Stimulated activated CD8-positive, alpha-beta memory T cell treated with anti-CD3 and anti-CD28 coated beads, Interleukin-12 subunit alpha, Interleukin-12 subunit beta, amount 100 ng/mL, for 1 hour (primary cell): ENCODE measurements at places on chromosomes 12 and 14.

- no peak for DNase-seq
These were observed 9.5 kb upstream of the CDKN3 start for GRCh38 chr14:54387328-54387727.

DNA sequence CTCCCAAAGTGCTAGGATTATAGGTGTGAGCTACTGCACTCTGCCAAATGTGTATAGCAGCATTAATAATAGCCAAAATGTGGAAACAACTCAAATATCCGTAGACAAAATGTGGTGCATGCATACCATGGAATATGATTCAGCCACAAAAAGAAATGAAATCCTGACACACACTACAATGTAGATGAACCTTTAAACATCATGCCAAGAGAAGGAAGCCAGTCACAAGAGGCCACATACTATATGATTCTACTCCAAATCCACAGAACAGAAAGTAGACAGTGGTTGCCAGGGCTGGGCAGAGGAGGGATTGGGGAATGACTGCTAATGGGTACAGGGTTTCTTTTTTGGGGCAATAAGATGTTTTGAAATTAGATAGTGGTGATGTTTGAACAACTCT, 7.7 kb upstream of the TMED2 start:
- DNase-seq, result no peak

DNA sequence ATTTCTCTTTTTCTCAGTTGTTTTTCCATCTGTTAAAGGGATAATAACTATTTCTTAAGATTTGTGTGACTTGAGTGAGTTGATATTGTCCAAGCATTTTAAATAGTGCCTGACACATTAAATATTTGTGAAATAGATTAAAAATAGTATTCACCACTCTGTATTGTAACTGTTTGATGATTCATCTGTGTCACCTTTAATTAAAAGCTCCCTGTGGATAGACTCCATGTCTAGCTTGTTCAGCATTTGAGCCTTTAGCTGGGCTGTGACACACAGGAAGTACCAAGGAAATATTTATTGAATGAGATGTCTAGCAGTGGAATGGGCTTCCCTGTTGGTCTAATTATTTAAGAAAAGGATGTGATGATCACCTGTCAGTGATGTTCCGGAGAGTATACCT, 1.8 kb upstream of the GLIPR1L2 start:
- no peak for DNase-seq

DNA sequence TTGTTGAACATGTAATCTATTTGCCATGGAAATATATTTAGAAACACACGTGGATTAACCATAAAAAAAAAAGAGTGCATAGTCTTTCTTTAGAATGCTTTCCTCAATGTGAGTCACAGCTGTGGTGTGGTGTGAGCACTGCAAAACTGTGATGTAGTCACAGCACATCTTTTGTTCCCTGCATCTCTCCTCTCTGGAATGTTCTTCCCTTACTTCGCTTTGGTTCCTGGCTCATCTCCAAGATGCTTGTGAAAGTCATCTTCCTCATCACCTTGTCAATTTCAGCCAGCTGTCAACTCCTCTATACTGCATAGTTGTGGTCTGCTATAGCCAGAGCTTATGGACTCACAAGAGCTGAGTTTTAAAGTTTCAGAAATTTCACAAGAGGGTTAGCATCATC, 60.2 kb downstream of the STAB2 start:
- DNase-seq, result no peak

- DNase-seq, result no peak
These were observed 20.7 kb downstream of the PLEK2 start for GRCh38 chr14:67391268-67391667.

- DNase-seq, result no peak
These were observed 50.0 kb upstream of the TCL1A start for GRCh38 chr14:95763875-95764274.

- no peak for DNase-seq
These were observed 32.0 kb upstream of the CDKN3 start for GRCh38 chr14:54364555-54365415.

DNA sequence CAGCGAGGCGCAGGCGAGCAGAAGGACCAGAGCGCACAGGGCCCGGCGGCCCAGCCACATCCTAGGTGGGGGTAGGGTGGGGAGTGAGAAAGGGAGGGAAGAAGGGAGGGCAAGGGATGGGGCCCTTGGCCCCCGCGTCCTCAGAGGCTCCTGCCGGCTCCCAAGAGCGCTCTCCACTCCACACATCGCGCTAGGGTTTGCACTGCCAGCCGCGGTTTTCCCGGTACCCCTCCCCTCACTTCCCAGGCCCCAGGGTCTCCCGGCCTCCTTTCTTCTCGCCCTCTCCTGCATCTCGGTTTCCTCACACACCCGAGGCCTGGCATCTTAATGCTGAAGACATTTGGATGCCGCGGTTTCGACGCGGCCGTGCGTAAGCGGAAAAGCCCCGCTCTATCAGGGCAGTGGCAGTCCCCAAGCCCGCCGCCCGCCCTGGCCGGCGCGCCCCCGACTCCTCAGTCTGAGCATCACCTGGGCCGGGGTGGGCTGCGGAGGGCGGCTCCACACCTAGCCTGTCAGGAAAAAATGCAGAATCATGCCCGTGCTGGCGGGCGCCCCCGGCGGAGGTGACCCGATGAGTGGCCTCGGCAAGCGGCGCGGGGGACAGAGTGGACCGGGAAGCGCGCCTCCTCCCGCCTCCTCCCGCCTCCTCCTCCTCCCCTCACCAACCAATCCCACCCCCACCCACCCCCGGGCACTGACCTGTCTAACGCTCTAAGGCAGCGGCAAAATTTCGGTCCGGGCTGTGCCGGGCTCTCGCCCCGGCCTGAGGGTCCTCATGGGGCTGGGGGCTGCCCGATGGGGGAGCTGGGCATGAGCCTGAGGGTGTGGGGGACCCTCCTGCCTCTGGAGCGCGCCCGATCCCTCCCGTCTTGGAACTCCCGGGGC, 686 bp downstream of the B4GALNT1 start:
- DNase-seq, result no peak

DNA sequence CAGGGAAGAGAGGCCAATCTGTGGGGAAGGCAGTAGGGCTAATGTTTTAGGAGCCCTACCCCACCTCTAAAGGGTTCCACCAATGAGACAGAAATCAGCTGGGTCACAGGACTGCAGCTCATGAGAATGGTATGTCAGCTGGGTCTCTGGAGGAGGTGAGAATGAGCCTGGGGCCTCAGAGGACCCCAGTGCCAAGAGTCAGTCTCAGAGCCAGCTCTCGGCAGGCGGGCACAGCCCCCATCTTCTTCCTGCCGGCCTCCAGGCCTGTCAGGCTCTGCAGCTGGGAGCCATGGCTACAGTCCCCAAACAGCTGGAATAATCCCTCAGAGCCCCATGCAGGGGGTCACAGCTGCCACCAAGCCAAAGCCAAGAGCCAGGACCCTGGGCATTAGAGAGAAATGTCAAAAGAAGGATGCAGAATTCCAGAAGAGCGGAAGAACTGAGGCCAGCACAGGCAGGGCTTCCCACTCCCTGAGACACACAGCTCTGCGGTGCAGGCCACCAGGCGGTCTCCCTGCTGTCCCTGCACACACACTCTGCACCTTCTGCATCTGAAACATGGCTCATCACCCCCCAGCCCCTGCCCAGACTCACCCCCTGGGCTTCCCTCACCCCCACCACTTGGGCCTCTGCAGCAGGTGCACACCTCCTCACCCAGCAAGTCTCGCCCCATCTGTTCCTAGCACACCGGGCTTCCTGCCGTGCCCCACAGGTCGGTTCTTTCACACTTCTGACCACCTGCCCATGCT, 26.0 kb downstream of the ITPK1 start:
- DNase-seq, result no peak

GRCh38 chr12:54988402-54989054, 4.0 kb upstream of the TESPA1 start:
- DNase-seq, result no peak

DNA sequence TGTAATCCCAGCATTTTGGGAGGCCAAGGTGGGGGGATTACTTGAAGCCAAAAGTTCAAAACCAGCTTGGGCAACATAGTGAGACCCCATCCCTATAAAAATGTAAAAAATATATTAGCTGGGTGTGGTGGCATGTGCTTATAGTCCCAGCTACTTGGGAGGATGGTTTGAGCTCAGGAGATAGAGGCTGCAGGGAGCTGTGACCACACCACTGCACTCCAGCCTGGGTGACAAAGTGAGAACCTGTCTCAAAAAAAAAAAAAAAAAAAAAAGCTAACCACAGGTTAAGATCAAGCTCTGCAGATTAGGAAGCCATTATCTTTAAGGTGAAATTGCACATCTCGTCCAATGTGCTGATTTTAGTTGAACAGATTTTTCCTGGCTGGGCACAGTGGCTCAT, 23.7 kb upstream of the CERS5 start:
- DNase-seq, result no peak

DNA sequence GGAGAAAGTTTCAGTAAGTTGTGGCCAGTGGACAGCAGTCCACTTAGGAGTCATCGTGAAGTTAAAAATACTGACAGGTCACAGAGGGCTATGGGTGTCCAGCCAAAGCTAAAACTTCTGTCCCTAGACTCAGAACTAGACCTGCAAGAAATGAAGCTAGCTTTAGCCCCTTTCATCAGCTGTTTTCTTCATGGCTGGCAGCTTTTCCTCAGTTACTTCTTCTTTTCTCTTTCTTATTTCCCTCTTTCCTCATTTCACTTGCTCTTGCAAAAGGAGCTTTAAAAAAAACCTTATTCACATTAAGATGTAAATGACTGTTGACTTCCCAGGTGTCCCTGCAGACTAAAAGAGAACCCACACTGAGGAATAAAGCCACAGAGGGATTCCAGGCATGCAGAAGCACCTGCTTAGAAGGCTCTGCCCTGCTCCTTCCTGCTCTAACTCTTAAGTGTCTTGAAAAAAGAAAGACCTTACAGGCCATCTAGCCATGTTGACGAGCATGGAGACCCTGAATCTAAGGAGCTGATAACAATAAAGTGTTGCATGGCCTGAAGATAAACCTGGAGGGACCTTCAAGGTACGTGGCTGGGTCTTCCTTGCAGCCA, 69.7 kb upstream of the CCND2 start:
- DNase-seq, result no peak

DNA sequence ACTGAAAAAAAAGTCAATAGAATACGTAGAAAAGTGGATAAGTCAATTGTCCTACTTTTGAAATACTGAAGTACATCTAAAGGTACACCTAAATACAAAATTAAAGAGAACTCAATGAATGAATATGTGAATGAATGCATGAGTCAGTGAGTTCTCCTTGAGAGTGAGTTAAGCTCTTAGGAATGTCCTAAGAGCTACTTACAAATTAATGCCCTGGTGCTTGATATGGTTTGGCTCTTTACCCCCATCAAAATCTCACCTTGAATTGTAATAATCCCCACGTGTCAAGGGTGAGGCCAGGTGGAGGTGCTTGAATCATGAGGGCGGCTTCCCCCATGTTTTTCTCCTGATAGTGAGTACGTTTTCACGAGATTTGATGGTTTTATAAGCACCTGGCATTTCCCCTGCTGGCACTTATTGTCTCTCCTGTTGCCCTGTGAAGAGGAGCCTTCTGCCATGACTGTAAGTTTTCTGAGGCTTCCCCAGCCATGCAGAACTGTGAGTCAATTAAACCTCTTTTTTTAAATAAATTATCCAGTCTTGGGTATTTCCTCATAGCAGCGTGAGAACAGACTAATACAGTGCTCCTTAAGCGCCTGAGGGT, 192.2 kb upstream of the ARHGAP5 start:
- DNase-seq, result no peak

- no peak for DNase-seq
These were observed 39.8 kb upstream of the PWP1 start for GRCh38 chr12:107645630-107646333.

DNA sequence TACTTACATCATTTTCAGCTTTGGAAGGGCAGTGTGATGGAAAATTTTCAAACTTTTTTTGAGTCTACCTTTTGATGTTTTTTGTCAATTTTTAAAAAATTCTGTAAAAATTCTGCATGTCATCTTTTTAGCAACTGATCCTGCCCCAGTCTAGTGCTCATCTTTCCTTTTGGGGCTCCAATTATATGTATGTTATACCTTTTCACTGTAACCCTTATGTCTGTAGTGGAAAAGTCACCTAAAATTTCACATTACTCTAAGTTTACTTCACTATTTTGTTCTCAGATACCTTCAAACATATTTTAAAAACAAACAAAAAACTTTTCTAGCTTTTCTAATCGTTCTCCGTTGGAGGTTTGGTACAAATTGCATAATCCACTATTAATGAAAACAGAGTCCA, 32.5 kb upstream of the MYRFL start:
- DNase-seq, result no peak

GRCh38 chr12:40105265-40105514, 691 bp downstream of the SLC2A13 start:
- DNase-seq, result no peak

GRCh38 chr14:73685328-73685727, 28.9 kb downstream of the PNMA1 start:
- DNase-seq, result no peak

- DNase-seq, result no peak
These were observed 20.8 kb downstream of the TXNDC16 start for GRCh38 chr14:52531481-52531880.

DNA sequence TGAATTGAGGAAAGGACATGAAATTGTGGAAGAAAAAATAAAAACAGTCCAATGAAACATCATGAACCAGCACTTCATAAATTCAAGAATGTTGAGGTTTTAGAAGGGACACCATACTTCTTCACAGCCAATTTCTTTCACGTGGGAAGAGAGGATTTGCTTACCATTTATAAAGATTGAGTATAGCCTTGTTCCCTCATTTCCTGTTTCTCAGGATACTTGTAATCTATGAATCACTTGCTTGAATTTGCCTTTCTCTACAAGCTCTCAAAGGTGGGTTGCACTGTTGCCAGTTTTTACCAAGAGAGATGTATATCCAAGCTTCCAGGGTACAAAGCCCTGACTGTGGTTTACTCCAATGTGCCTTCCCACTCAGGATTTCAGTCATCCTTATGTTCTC, 116.1 kb downstream of the DUSP6 start:
- no peak for DNase-seq

- DNase-seq, result no peak
These were observed 76.3 kb upstream of the TBX3 start for GRCh38 chr12:114760151-114760877.

DNA sequence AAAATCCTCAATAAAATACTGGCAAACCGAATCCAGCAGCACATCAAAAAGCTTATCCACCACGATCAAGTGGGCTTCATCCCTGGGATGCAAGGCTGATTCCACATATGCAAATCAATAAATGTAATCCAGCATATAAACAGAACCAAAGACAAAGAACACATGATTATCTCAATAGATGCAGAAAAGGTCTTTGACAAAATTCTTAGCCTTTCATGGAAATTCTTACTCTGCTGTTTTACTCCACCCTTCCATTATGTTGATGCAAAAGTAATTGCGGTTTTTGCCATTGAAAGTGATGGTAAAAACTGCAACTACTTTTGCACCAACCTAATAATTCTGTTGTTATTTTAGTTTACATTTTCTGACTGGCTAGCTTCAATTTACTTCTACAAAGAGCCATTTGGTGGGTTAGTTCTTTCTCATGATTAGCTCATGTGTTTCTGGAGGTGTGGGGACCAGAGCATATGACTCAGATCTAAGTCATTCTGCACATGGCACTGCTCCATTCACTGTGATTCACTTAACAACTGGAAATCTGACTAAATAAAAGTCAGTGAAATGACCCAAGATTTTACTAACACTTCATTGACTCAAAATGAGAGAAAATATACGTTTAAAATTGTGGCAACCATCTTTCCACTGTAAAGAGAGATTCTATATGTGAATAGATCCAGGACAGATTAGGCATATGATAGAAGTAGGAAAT, 99.9 kb downstream of the TMTC3 start:
- no peak for DNase-seq
